Stimulated activated CD8-positive, alpha-beta memory T cell treated with anti-CD3 and anti-CD28 coated beads, Interleukin-2, amount 100 ng/mL, for 1 hour (primary cell): ENCODE measurements at places on chromosomes 7 and 10.

DNA sequence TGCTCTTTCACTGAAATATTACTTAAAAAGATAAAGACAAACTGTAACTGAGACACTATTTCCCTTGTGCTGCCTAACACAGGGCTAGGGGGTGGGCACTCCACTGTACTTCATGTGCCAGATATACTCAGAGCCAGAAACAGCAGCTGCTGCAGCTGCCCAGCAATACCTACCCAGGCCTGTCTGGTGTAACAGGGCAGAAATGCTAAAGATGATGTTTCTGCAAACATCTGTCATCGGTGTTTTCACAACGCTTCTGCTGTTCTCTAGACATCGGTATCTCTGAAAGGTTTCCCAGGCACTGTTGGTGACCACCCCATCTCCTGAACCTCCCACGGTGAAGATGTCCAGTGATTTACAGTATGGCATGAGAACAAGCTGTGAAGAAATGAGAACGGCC lies 42.7 kb downstream of the LAMB1 start:
- no peak for DNase-seq

DNA sequence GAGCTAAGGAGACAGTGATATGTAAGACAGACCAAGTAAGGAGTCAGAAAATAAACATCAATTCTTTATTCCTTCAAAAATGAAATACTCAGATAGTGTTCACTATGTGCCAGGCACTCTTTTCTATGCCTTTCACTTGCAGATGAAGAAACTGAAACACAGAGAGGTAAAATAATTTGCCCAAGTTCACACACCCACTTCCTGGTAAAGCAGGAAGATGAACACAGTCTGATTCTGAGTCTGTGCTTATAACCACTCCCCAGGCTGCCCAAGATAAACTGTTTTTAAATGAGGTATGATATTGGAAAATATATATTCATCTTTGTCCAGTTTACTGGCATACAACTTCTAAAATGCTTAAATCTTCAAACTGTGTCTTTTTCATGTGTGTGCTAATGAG lies 294.4 kb upstream of the NPVF start:
- no peak for DNase-seq

DNA sequence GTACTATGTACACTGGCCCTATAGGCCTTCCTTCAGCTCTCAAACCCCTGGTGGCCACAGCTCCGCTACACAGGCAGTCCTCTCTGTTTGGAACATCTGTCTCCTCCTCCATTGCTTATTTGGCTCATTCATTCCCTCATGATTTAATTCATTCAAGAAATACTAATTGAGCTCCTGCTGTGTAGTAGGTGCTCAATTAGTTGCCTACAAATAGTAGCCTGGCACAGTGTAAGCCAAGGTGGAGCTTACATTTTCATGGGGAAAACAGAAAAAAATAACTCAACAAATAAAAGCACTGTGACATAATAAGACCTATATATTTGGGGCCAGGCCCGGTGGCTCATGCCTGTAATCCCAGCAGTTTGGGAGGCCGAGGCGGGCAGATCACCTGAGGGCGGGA lies 3.4 kb upstream of the FIS1 start:
- no peak for DNase-seq

DNA sequence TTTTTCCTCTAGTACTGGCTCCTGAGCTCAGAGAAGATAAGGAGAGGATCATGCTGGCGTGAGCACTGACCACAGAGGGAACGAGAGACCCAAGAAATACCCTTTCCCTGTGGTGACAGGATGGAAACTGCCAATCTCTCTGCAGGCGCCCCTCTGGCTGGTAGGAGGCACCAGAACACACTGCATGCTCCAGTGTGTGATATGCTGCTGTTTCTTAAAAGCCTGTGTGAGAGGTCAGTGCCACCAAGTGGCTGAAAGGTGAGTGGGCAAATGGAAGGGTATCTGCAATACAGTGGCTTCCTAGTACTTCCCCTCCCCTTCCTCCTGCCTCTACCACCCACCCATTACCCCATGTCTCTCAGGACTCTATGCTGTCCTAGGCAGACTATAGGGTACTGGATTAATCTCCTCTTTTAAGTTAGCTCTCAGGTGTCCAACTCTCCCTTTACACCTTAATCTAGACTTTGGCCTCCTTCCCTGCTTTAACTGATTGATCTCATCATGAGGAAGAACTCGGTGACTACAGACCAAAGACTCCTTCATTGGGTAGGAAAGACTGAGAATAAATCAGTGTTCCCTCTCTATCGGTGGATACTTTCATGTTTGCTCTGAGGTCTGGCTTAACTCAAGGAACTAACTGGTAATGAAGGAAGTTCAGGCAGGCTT lies 283.6 kb downstream of the ADRA2A start:
- DNase-seq, result no peak

- DNase-seq, result no peak
These were observed 206.6 kb upstream of the GPR26 start for GRCh38 chr10:123459371-123460091.

DNA sequence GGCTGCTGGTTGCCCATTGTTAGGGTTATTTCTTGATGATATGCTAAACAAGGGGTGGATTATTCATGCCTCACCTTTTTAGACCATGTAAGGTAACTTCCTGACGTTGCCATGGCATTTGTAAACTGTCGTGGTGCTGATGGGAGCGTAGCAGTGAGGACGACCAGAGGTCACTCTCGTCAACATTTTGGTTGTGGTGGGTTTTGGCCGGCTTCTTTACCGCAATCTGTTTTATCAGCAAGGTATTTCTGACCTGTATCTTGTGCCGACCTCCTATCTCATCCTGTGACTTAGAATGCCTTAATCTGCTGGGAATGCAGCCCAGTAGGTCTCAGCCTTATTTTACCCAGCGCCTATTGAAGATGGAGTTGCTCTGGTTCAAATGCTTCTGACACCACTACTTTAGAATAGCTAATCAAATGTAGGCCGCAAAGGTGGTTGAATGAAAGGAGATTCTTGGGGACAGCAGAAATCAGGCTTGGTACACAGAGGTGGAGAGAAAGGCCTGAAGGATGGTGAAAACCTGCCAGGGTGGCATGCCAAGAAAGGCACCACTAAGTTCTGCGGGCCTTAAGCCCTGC lies 17.9 kb upstream of the SMO start:
- no peak for DNase-seq

- no peak for DNase-seq
These were observed 280.9 kb upstream of the LYZL1 start for GRCh38 chr10:29007748-29008610.

DNA sequence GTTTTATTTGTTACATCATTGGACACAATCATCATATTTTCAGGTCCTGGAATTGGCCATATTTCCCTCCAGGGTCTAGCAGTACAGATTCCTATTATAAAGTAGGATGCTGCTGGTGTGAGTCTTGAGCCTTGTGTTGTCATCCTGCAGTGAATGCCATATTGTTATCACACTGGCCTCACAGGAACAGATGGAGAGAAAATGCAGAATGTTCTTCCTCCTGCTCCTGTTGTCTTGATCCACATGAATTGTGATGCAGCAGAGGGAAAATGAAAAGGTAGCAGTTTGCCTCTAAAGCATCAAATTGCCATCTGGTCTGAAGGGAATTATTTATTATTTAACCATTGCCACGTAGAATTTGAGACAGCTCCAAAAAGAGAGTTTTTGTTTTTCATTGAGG lies 248.6 kb downstream of the GPAM start:
- DNase-seq, result no peak
